Stimulated activated CD8-positive, alpha-beta memory T cell treated with anti-CD3 and anti-CD28 coated beads, Interleukin-2, amount 100 ng/mL, for 1 hour (primary cell): ENCODE measurements at places on chromosomes 4 and X.

DNA sequence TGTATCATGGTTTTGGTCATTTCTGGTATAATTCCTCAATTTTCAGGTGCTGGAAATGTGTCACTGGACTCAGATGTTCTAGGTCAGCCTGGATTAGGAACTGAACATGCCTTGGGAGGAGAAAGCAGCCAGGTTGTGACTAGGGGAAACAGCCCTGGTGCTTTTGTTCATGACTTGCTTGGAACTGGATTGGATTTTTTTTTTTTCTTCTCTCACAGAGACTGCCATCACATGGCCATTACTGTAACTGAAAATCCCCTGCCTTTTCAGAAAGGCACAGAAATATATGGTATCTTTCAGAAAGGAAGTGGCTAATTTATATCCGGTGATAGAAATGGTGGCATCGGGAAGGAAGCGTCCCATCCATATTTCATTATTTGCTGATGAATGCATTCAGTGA, 34.6 kb downstream of the SEPTIN11 start:
- no peak for DNase-seq

- no peak for DNase-seq
Measured at GRCh38 chr4:143458966-143459365, 54.5 kb upstream of the SMARCA5 start.

- no peak for DNase-seq
Measured at GRCh38 chr4:123506011-123506695, 109.6 kb downstream of the SPRY1 start.

DNA sequence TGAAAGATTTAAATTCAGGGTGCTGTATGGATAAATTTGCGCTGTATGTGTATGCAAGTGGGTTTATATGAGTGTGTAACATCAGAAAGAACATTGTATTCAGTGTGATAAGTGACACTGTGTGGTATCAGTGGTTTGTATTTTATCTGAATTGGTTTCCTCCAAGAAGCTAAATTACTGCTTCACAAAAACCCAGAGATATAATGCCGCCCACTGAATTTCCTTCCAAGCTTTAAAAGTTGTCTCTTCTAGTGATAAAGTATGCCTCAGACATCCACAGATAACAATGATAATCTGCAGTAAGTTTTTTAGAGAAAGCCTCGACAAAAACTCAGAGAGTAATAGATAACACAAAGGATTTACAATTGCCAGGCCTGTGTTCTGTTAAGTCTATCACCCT, 710.6 kb upstream of the HS3ST1 start:
- DNase-seq = no peak

- DNase-seq = no peak
Measured at GRCh38 chrX:29488919-29489318, 726.4 kb upstream of the MAGEB2 start.

DNA sequence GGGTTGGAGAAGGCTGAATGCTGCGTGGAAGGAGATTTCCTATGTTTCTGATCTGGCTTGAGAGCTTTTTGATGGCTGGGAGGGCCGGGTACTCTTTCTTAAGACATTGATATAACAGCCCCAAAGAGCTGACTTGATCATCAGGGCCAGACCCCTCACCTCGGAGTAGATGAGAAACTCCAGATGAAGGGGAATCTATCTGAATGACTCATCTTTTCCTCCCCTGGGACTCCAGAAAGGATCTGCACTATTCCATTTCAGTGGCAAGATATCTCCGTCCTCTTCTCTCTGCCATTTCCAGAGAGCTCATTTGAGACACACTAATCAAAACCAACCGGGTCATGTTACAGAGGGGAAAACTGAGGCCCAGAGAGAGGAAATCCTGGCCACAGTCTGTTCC, 92.9 kb upstream of the MSX1 start:
- DNase-seq = no peak

DNA sequence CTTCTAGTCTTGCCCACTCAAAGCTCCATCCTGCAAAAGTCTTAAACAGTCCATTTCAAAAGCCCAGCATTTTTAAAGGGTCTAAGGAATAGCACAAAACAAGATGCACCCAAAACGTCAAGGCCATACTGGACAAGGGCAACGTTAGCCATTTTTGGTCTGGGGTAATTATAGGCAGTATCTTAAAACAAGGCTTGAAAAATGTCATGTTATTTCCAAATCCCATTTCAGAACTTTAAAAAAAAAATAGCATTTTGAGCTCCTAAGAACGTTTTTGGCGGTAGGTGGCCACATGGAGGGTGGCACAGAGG, 584 bp upstream of the TMEM165 start:
- no peak for DNase-seq

GRCh38 chr4:104025251-104025650, 305.5 kb upstream of the TACR3 start:
- DNase-seq = no peak

GRCh38 chr4:64359489-64359888, 49.8 kb downstream of the TECRL start:
- no peak for DNase-seq

GRCh38 chr4:173834151-173834550, 304.1 kb upstream of the HAND2 start:
- no peak for DNase-seq

GRCh38 chr4:65467068-65467680, 203.1 kb downstream of the EPHA5 start:
- DNase-seq = no peak

DNA sequence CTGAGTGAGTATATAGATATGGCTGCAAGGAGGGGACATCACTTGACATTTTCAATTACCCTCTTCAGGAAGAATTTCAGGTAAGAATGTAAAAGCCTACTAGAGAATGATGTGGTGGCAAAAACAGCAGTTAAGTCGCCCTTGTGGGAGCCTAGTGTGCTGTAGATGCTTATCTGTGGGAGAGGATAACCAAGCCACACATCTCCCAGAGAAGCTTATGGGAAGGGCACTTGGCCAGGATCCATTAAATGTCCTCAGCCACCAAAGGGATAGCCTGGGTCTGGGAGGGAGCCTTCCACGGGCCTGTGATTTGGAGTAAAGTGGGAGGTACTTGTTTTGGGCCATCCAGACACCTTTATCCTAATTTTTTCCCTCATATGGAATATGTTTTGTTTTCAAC, 41.3 kb upstream of the BCLAF3 start:
- DNase-seq = no peak

GRCh38 chr4:162565730-162566129, 401.9 kb upstream of the FSTL5 start:
- no peak for DNase-seq

DNA sequence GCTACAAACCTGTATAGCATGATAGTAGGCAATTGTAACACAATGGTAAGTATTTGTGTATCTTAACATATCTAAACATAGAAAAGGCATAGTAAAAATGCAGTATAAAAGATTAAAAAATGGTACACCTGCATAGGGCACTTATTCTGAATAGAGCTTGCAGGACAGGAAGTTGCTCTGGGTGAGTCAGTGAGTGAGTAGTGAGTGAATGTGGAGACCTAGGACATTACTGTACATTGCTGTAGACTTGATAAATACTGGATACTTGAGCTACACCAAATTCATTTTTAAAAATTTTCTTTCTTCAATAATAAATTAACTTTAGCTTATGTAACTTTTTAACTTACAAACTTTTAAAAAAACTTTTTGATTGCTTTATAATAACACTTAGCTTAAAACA, 68.2 kb upstream of the MAML3 start:
- no peak for DNase-seq

DNA sequence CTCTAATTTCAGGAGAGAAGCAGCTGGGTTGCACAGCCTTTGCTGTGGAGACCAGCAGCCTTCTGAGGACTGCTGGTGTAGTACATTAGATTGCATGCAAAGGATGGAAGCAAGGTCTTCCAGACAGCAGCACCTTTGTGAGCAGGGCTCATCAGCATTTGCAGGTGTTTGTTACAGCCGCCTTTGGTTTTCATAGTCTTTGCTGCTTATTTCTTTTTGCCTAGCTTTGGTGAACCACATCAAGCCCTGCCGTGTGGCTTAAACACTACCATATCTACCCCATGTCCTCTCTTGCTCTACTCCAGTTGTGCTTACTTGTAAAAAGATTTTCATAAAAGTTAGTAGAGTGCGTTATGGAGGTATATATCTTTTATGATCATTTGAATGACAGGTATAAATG, 57.5 kb downstream of the MTM1 start:
- DNase-seq = no peak

DNA sequence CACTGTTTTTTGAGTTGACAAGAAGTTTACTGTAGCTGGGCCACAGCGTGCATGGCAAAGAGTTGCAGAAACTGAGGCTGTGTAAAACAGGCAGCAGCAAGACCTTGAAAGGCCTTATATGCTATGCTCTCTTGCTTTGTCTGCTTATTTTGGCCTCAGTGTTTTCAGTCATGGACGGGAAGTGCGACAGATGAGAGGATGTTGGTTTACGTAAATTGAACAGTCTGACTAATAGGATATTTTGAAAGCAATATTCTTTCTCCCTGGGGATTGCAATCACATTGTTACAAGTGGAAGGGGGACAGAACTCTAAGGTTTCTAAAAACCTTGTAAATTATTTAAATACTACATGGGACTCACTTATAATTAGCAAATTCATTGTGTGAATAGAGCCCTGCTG, 32.2 kb upstream of the MAGEA10 start:
- no peak for DNase-seq

DNA sequence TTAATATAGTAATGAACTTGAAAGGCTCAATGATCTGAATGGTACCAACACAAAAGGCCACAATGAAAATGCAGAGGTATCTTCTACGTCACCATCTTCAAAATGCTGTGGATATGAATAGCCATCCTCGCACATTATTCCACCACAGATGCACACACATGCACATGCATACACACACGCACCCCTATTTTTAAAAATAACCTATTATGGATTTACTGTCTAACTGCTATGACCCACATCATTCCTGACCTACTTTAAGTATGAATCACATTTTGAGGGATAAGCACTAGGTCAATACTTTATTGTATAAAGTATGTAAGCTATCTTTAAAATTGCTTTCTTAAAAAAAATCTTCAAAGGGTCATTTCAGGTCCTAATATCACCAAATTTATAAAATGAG, 24.4 kb upstream of the CORIN start:
- DNase-seq = no peak

DNA sequence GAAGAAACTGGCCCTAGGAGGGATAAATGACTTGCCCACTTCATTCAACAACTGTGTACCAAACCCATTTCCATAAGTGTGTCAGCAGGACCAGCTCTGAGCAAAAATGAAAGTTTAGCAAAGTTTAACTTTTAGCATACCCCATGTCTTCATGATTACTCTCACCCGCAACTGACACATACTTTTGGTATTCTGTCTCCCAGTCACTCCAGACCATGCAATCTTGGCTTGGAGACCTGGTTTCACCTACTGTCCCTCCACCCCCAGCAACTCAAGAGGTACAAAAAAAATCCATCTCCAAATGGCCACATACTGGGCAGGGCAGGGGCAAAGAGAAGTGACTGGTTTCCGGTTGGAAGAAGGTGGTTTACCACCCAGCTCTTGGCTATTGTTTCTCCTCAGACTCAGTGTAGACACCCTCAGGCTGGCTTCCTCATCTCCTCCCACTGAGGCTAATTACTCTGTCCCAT, 79.8 kb downstream of the RLIM start:
- DNase-seq = no peak
